Camera-type eye (tissue), 1 donor: ENCODE measurements at places on chromosomes 6 and 20. TPM values are rescaled to one million over a fixed set of nuclear protein-coding genes. Genes with fewer than 3 reads are reported as not detected.

The JPH2 gene
- total RNA-seq = 14.8 TPM

The PLEKHG1 gene
- 66.2 TPM for total RNA-seq

The PROKR2 gene
- total RNA-seq = not detected

The NKAPL gene
- 2.4 TPM for total RNA-seq

The ESF1 gene
- total RNA-seq = 28.8 TPM

The PRSS35 gene
- 153 TPM for total RNA-seq

The NTSR1 gene
- 0.33 TPM for total RNA-seq

The CDH26 gene
- 4.6 TPM for total RNA-seq

The ECT2L gene
- not detected for total RNA-seq

The OR2H2 gene
- not detected for total RNA-seq

The STMND1 gene
- total RNA-seq = not detected

The NOTCH4 gene
- 13.6 TPM for total RNA-seq

The RAD21L1 gene
- 0.38 TPM for total RNA-seq

The HS3ST5 gene
- 2.7 TPM for total RNA-seq

The KLC4 gene
- 63.3 TPM for total RNA-seq

The CAGE1 gene
- not detected for total RNA-seq

The FAM83C gene
- 0.16 TPM for total RNA-seq

The KIAA1755 gene
- total RNA-seq = 24.9 TPM

The TBP gene
- 19.7 TPM for total RNA-seq

The MOG gene
- total RNA-seq = 0.16 TPM

The LCA5 gene
- total RNA-seq = 34.3 TPM

The GPLD1 gene
- 10.9 TPM for total RNA-seq

The HLA-DOB gene
- not detected for total RNA-seq

The RNF39 gene
- 0.22 TPM for total RNA-seq

The FLOT1 gene
- total RNA-seq = 68.1 TPM

The DSP gene
- total RNA-seq = 98.2 TPM

The IL17F gene
- total RNA-seq = not detected

The SPATS1 gene
- total RNA-seq = not detected

The PRL gene
- 0.99 TPM for total RNA-seq

The QRSL1 gene
- 21.4 TPM for total RNA-seq

The POU5F1 gene
- not detected for total RNA-seq

The PNPLA1 gene
- 0.16 TPM for total RNA-seq

The COL9A1 gene
- total RNA-seq = 74.7 TPM

The BPIFB2 gene
- not detected for total RNA-seq
